ENCODE measurements at places on chromosomes 16 and 17.
A peak's percentile ranks its signal among the peaks of the same experiment; 100 is the strongest.

GRCh38 chr17:77873500-77874302 is 84.8 kb upstream of the TNRC6C start:
- no peak for DNase-seq

DNA sequence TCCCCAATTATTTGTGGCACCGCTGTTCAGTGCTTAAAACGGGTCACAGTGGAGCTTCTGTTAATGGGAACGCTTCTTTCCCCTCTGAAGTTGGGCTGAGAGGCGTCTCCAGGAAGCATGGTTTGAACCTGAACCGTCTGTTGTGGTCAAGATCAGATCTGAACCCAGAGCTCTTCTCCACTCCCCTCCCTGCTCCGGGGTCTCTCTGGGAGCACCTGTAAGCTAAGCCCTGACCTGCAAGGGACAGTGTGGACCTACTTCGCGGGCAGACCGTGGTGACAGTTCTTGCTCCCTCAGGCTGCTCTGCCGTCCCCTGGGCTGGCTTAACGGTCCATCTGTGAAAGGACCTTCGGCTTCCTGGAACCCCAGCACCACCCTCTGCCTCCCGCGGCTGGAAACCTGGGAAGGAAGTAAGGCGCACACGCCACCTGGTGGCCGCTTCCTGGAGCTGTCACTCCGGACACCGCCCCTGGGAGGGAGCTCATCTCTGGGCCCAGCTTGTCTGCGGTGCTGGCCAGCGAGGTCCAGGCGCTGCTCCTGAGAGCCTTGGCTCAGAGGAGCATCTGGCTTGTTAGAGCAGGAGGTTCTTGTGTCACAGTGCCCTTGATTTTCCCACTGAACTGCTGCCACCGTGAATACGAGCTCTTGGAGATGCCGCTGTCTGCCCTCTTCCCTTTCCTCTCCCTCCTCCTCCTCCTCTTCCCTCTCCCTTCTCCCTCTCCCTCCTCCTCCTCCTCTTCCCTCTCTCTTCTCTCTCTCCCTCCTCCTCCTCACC is 518.5 kb upstream of the EEF2KMT start:
- peak; percentile 53 for DNase-seq

DNA sequence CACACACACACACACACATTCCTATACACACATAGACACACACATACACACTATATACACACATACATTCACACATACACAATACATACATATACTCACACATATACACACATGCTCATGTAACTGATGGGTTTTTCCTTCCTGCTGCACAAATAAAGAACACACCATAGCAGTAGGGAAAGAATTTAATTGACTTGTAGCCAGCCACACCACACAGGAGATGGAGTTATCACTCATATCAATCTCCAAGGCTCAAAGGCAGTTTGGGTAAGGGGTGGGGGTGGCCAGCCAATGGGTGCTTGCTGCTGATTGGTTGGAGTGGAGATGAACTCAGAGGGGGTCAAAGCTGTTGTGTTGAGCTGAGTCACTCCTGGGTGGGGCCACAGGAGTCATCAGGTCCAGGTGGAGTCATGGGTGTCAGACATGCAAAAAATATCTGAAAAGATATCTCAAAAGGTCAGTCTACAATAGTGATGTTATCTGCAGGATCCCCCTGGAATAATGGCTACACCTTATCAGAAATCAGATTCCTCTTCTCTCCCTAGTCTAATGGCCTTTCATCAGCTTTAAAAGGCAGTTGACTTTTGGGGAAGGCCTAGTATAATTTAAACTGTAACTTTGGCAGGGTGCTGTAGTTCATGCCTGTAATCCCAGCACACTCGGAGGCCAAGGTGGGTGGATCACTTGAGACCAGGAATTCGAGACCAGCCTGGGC is 46.1 kb downstream of the WSB1 start:
- no peak for DNase-seq

DNA sequence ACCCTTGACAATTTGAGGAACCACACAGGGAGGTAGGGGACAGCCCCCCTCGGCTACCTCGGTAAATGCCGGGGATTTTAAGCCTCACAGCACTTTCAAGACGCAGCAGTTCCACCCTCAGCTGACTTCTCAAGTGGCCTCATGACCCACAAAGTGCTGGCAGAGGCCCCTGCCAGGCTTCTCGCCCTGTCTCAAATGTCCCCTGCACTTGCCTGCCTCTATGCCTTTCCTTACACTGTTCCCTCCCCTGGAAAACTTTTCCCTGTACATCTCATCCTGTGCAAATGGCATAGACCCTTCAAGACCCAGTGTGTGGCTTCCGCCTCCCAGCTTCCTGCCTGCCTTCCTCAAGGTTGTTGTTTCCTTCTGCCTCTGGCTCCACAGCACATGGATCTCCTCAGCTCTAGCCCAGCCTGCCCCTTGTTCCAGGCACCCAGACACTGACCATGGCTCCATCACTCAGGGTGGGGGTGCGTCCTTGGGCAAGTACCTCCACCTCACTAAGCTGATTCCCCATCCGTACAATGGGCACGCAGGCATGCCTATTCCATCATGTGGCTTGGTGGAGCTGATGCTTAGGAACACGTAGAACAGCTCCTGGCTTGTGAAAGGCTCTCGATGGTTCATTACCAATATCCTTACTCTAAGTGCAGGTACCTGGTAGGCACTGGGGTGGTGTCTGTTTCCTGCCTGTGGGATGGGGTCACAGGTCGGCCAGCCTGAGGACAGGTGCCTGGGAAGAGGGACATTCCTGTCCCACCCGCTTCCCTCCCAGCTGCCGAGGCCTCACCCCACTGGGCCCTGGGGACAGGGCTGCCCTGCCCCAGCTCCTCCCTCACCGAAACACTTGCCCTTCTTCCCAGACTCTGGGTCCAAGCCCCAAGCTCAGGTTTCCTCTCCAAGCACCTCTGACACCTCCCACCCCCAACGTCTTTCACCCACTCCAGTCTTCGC is 24.0 kb downstream of the MMP15 start:
- DNase-seq = peak; percentile 96

DNA sequence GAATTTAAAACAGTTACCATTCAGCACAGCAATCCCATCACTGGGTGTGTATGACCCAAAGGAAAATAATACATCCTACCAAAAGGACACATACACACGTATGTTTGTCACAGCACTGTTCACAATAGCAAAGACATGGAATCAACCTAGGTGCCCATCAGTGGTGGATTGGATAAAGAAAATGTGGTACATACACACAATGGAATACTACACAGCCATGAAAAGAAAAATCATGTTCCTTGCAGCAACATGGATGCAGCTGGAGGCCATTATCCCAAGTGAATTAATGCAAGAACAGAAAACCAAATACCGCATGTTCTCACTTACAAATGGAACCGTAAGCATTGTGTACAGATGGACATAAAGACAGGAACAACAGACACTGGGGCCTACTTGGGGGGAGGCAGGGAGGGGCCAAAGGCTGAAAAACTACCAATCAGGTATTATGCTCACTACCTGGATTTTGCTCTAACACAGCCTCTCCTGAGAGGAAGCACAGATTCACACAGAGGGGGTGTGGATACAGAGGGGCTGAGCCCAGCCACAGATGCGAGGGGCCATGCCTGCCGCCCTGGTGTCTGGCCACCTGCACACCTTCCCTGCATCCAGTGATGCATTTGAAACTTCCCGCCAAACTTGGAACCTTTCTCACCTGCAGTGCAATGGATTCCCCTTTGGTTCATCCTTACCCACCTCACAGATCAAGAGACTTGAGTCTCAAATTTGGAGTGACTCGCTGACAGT is 55.9 kb downstream of the USP22 start:
- DNase-seq = no peak

GRCh38 chr17:28968231-28968913 is 17.1 kb upstream of the PHF12 start:
- DNase-seq = peak; percentile 55

GRCh38 chr17:81929253-81930141 is 2.0 kb upstream of the MAFG start:
- DNase-seq = no peak

GRCh38 chr16:50354082-50354481 is 14.7 kb downstream of the BRD7 start:
- no peak for DNase-seq

All from thyroid gland (tissue), 4 donors.